Retina (tissue), 1 donor: ENCODE measurements at places on chromosomes 3 and 15.

GRCh38 chr15:31090766-31091165 is 10.8 kb downstream of the TRPM1 start:
- no peak for DNase-seq

GRCh38 chr3:113895964-113896363 is 51.8 kb upstream of the ZDHHC23 start:
- no peak for DNase-seq

DNA sequence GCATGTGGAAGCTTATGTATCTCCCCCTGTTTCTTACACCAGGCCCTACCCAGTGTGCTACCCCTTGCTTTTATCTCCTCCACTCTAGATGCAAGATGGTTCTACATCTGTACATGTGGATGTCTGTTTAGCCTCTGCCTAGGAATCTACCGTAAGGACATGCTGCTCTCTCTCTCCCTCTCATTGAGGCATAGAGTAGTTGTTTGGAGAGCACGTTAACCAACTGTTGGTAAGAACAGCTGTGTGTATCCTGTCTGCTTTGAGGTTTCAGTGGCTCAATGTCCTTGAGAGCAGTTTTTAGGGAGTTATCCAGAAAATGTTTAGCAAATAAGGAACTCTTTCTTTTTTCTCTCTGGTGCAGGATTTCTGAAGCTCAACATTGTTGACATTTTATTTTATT is 152.8 kb downstream of the DNAJB8 start:
- DNase-seq: no peak

DNA sequence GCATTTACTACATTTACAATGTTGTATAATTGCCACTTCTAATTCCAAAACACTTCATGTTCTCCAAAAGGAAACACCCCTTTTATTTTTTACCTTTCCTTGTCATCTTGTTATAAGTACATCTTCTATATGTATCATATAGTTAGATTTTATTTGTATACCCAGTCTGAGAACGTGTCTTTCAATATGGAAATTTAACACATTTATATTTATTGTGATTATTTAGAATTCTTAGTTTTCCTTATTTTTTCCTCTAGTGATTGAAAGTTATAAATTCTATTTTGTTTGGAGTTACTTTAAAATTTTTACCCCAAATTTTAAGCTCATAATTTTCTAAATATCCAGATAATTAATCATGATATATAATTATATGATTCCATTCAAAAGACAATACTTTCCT is 15.8 kb downstream of the CMTM8 start:
- DNase-seq: no peak

- DNase-seq: peak; percentile 66
Measured at GRCh38 chr3:141122455-141123030, 71.4 kb downstream of the SPSB4 start.

GRCh38 chr3:110261141-110261540 is 810.5 kb upstream of the NECTIN3 start:
- no peak for DNase-seq

- no peak for DNase-seq
Measured at GRCh38 chr3:158452334-158452733, 118.7 kb upstream of the MLF1 start.
